ENCODE measurements at places on chromosomes 4 and X. TPM values are rescaled to one million over a fixed set of nuclear protein-coding genes. Genes with fewer than 3 reads are reported as not detected.

KLHL34 gene
- total RNA-seq, result 3.2 TPM

ADAM29 gene
- total RNA-seq, result not detected

ARMCX4 gene
- total RNA-seq, result 8.4 TPM

HSFX4 gene
- not detected for total RNA-seq

S100P gene
- not detected for total RNA-seq

SYP gene
- total RNA-seq, result 2.1 TPM

VCX2 gene
- not detected for total RNA-seq

GUCY1A1 gene
- total RNA-seq, result 43.6 TPM

POU3F4 gene
- total RNA-seq, result not detected

NAP1L3 gene
- 13.4 TPM for total RNA-seq

KIF4A gene
- total RNA-seq, result 0.60 TPM

RAB33A gene
- total RNA-seq, result 9.8 TPM

LPAR4 gene
- total RNA-seq, result 0.17 TPM

EREG gene
- total RNA-seq, result 0.14 TPM

TMSB15A gene
- total RNA-seq, result 0.82 TPM

SH3D19 gene
- total RNA-seq, result 87.5 TPM

FMR1NB gene
- not detected for total RNA-seq

GRIPAP1 gene
- total RNA-seq, result 26.6 TPM

PAGE2B gene
- total RNA-seq, result not detected

RELL1 gene
- 31.1 TPM for total RNA-seq

HSFX3 gene
- not detected for total RNA-seq

EGF gene
- 17.8 TPM for total RNA-seq

TDO2 gene
- not detected for total RNA-seq

KIAA1210 gene
- total RNA-seq, result not detected

IL3RA gene
- 3.2 TPM for total RNA-seq

MAGEB17 gene
- total RNA-seq, result not detected

EFNB1 gene
- 28.0 TPM for total RNA-seq

PNCK gene
- 7.8 TPM for total RNA-seq

PIN4 gene
- 10.6 TPM for total RNA-seq
